ENCODE measurements at places on chromosomes 16 and 17.
A peak's percentile ranks its signal among the peaks of the same experiment; 100 is the strongest.

DNA sequence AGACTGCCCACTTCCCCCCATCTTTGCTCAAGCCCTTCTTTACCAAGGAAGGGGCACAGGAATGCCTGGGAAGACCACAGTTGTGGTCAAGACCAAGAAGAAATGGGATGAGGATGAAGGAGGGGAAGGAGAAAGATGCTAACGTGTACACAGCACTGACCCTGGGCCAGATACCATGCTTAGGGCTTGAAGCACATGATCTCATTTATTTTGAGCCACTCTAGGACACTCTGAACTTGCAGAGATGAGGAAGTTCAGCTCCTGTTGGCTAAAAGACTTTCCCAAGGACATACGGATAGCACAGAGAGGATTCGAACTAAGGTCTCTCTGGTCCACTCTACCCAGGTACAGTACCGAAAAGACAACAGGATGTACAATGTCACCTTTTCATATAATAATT, 42.6 kb downstream of the PIK3R5 start:
- no peak for DNase-seq

DNA sequence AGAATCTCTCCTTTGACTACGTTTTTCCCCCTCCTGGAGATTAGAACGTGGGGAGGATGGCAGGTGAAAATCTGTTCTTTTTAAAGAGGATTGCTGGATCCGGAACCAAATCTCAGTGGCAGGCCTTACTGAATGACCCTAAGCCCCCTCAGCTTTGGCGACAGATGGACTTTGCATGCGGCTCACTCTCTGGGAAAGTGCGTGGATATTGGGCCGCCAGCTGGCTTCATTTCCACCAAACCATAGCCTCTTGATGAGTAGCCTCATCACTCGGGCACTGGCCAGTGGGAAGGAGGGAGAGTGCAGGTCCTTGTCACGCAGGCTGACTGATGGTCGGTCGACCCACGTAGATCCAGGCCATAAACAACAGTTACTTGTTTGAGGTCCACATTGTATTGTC, 31.3 kb upstream of the CCDC182 start:
- DNase-seq: no peak

DNA sequence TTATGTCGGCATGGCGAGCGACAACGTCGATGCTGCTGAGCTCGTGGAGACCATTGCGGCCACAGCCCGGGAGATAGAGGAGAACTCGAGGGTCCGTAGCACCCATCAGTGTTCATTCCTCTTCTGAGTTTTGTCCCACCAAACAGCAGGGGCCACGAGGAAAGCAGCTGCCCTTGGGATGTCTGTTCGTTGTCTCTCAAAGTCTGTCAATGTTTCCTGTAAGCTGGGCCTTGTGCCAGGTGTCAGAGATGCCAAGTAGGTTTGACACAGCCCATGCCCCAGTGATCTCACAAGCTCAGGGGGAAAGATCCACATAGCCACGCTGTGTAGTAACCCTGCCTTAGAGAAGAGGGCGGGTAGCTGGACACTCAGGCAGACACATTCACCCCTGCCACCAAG, 22.6 kb downstream of the NTAN1 start:
- DNase-seq: no peak

- no peak for DNase-seq
Measured at GRCh38 chr17:10172241-10172741, 26.1 kb downstream of the GAS7 start.

GRCh38 chr17:62091804-62092203, 26.7 kb upstream of the MED13 start:
- no peak for DNase-seq

GRCh38 chr17:17044846-17045561, 2.7 kb downstream of the MPRIP start:
- no peak for DNase-seq

DNA sequence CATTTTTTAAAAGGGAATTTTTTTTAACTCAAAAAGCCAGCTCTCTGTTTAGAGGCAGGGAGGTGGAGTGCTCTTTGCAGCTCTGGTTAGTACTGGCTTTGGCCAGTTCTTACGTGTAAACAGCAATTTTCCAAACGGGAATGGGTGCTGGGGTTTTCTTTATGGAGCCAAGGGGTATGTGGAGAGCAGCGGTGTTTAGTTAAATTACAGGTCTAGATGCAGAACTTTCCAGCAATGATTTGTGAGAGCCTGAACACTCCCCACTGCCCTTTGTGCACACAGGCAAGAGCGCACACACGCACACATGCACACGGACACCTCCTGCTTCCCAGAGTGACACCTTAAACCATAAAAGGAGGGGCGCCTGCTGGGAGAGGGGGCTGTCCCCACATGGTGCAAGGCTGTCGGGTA, 140.2 kb downstream of the MSI2 start:
- DNase-seq: no peak

DNA sequence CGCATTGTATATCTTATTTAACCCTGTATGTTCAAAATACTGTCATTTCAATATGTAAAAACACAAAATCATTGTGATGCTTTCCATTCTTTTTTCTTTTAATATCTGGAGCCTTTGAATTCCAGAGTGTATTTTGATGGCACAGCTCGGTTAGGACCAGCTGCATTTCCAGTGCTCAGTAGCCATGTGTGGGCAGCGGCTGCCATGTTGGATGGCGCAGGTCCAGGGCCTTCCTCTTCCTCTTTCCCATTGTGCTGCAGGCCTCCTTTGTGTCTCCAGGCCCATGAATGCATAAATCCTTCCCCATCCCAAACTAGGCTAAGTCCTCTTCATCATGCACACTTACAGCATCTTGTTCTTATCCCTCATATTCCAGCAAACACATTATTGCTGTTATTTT, 13.0 kb downstream of the IRX3 start:
- DNase-seq: no peak

- DNase-seq: no peak
Measured at GRCh38 chr17:61284746-61285145, 114.9 kb upstream of the TBX2 start.

- DNase-seq: no peak
Measured at GRCh38 chr16:85213926-85214675, 101.8 kb upstream of the CIBAR2 start.

DNA sequence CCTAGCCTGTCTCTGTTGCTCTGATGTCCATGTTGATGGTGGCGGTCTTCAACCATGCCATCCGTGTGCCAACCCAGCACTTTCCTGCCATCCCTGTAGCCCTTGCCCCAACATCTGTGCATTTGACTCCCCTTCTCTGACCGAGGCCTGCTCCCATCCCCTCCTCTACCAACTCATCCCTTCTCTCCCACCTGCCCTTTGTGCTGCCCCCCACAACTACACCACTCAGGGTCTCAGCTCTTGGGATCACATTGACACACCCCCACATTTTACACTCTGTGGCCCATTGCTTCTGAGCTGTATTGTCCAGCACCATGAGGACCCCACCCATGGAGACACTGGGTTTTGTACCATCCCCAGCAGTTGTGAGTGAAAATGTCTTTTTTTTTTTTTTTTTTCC, 11.6 kb downstream of the HS3ST3B1 start:
- DNase-seq: no peak

GRCh38 chr17:80180192-80180591, 10.4 kb downstream of the CARD14 start:
- no peak for DNase-seq

- no peak for DNase-seq
Measured at GRCh38 chr16:75579281-75579834, 13.2 kb downstream of the GABARAPL2 start.

DNA sequence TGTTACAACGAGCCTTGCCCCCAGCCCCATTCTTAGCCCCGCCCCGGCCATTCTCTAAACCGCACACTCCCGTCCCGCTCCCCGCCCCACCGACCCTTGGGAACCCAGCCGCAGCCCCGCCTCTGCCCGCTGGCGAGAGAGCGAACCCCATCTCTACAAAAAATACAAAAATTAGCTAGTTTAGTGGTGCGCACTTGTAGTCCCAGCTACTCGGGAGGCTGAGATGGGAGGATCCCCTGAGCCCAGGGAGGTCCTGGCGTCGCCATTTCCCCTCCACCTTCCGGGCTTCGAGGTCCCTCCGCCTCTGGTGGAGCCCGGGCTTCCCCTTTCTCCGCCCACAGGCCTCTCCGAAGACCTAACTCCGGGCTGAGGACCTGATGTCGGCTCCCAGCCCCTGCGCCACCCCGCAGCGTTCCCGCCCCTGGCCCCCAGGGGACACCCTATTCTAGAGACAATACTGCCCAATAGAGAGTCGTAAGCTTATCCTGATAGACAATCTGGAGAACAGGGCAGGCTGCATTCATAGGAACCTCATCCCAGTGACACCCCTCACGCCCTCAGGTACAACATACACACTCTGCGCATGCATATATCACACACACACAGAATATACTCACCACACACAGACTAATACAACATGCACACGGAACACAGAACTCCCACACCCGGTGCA, 480 bp upstream of the PROCA1 start:
- peak; percentile 62 for DNase-seq

GRCh38 chr16:66490774-66491715, 58.9 kb downstream of the TK2 start:
- peak; percentile 44 for DNase-seq

- no peak for DNase-seq
Measured at GRCh38 chr16:86899151-86899550, 320.8 kb downstream of the FOXL1 start.

- no peak for DNase-seq
Measured at GRCh38 chr17:77429369-77429968, 288.7 kb downstream of the SEC14L1 start.

DNA sequence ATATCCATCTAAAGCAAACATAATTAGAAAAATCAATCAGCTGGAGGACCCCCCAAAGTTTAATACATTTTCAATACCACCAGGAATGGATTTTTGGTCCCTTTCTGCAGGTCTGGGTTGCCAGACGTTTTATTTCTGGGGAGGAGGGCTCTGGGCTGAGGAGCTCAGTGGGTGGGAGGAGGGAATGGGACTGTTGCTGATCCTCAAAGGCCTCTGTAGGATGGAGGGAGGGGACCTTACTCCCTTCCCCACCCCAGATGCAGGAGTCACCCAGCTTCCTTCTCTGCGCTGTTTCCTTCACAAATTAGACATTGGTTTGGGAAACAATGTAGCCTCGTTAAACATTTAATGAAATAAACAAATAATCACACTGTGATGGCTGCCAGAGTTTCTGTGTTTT, 6.6 kb downstream of the RND2 start:
- no peak for DNase-seq

GRCh38 chr16:77331802-77332586, 102.8 kb downstream of the ADAMTS18 start:
- no peak for DNase-seq

DNA sequence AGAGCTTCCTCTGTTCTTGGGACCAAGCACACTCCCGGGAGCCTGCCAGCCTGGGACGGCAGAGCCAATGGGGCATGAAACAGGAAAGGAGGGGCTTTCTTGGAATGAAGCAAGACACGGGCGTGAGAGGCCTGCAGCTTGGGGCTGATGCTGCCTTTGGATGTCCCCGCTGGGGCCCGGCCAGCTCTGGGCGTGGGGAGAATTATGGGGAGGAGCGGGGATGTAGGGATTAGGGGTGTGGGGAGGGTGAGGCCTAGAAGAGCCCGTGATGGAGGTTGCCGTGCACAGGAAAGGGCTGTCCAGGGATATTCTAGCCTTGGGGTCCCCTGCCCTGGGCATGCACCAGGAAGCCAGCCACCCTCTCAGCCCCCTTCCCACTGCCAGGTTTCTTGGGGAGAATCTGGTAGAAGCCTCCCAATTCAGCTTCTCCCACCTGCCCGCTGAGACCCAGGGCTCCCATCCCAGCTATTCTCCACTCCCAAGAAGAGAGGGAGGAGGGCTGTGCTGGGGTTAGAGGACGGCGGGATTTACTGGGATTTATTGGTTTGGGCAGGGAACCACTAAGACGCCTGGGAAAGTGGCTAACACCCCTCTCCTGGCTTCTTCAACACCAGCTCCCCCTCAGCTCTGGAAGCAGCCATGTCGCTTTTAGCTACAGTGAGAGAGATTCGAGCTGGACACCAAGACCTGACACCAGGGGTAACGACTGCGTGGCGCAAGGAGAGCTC, 20.0 kb upstream of the NXPH3 start:
- no peak for DNase-seq

- no peak for DNase-seq
Measured at GRCh38 chr17:16820161-16820877, 130.3 kb downstream of the CCDC144A start.

DNA sequence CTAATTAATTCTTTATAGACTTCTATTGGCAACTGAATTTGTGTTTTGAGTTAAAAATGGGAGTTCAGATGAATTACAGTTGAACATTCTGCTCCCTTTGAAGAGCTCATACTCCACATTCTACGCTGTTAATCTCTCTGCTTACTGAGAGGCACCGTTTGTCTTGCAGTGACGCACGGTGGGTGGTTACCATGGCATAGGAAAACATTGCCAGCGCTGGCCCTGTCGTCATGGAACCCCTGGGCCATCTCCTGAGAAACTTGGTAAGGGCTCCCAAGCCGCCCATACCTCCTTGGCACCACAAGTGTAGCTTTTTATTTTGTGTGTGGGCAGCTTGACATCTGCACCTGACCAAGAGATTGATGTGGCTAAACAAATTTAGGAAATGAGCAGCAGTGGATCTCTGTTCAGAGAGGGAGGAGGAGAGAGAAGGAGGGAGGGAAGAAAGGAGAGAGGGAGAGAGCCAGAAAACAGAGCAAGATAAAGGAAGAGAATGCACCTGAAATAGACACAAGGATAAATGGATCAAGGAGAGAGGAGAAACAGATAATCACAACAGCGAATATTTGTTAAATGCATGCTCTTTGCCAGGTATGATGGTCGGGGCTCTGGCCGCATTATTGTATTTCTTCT, 398.5 kb downstream of the HAPSTR1 start:
- no peak for DNase-seq

GRCh38 chr17:81380666-81381518, 14.4 kb upstream of the BAHCC1 start:
- no peak for DNase-seq

GRCh38 chr16:82621781-82622180, 5.0 kb upstream of the CDH13 start:
- DNase-seq: no peak

GRCh38 chr16:56068314-56068713, 123.0 kb upstream of the GNAO1 start:
- DNase-seq: no peak

- peak; percentile 72 for DNase-seq
Measured at GRCh38 chr17:8997994-8998628, 23.2 kb upstream of the NTN1 start.

- DNase-seq: no peak
Measured at GRCh38 chr16:51691109-51691508, 540.0 kb upstream of the SALL1 start.

All from hematopoietic multipotent progenitor cell treated with erythropoietin and hydrocortisone succinate and interleukin-3 and kit ligand, for 8 days (in vitro differentiated cells).